ENCODE measurements at places on chromosomes 1 and 21.

GRCh38 chr1:116151739-116152576 is 40.8 kb downstream of the MAB21L3 start:
- DNase-seq = peak; percentile 42

GRCh38 chr1:189764391-189765320 is 713.0 kb downstream of the BRINP3 start:
- no peak for DNase-seq

- no peak for DNase-seq
Observed at GRCh38 chr1:25433389-25434186, 2.9 kb downstream of the MACO1 start.

GRCh38 chr1:108583757-108584427 is 24.0 kb downstream of the EEIG2 start:
- DNase-seq = no peak

DNA sequence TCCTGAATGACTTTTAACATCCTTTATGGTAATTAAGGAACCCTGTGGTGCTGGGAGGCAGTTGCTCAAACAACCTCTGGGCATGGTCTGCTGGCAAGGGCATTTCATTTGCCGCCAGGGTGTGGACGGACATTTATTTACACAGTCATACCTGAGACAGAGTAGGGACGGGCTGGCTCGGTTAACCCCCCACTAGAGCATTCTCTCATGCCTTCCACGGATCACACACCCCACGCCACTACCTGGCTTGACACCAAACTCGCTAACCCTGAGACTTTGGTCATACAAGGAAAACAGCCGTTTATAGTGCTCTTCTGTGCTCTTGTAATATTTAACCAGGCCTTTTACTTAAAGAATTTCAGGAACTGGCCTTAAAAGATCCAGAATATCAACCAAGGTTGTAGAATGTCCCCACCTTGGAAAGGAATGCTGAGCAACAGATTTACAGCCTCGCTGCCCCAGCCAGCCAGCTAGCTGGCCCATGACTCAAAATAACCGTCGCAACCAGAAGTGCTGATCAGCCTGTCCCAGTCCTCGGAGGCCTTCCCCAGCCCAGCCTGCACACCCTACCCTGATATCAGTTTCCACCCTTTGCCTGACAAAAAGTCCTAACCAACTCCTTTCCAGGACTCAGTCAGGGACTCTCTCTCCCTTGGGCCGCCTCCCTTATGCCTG is 6.5 kb upstream of the PDXK start:
- no peak for DNase-seq

- peak; percentile 2 for DNase-seq
Observed at GRCh38 chr1:82775406-82776000, 974.8 kb downstream of the ADGRL2 start.

GRCh38 chr1:87840767-87841166 is 512.1 kb downstream of the LMO4 start:
- no peak for DNase-seq

DNA sequence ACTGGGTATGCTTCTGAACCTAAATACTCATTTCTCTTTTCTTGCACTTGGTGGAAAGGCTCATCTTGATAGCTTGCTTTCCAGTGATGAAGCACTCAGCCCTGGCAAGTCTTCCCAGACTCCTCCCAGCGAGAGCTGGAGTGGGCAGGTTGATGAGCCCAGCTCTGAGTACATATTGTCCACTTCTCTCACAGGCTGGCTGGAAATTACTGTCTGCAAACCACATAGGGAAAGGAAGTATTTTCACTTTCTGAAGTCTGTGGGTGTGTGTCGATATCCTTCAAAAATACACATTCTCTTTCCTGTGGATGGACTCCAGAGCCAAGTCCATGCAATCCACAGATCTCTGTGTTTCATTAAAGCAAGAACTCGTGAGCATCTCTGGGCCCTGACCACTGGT is 38.7 kb upstream of the CNTN2 start:
- DNase-seq = no peak

- DNase-seq = peak; percentile 58
Observed at GRCh38 chr1:117366177-117367045, 838 bp upstream of the MAN1A2 start.
